ENCODE measurements at places on chromosomes 3 and 15.

- no peak for DNase-seq
Observed at GRCh38 chr3:69300296-69300695, 85.6 kb downstream of the FRMD4B start.

GRCh38 chr3:165466856-165467255 is 270.7 kb upstream of the SLITRK3 start:
- DNase-seq = no peak

GRCh38 chr3:36905545-36905944 is 39.3 kb downstream of the TRANK1 start:
- no peak for DNase-seq

GRCh38 chr3:127073941-127074820 is 91.3 kb downstream of the PLXNA1 start:
- DNase-seq = no peak

- no peak for DNase-seq
Observed at GRCh38 chr3:45567730-45568172, 26.8 kb upstream of the LIMD1 start.

DNA sequence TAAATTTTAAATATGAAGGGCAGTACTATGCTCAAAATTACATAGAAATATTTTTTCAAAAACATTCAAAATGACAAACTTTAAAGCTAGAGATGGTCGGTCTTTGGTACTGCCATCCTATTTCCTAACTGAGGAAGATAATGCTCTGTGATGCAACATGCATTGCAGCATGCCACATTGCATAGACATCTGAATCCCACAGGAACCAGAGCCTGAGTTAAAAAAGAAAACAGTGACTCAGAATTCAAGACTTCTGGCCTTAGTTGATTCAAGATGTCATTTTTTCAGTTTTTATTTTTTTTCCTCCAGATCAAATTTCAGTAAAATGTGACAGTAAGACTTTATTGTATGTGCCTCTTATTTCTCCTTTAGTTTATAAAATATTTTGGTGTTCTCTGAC is 33.1 kb downstream of the TP63 start:
- DNase-seq = no peak

- no peak for DNase-seq
Observed at GRCh38 chr3:9514956-9515355, 38.7 kb downstream of the LHFPL4 start.

- no peak for DNase-seq
Observed at GRCh38 chr3:195057716-195058115, 213.2 kb downstream of the XXYLT1 start.

DNA sequence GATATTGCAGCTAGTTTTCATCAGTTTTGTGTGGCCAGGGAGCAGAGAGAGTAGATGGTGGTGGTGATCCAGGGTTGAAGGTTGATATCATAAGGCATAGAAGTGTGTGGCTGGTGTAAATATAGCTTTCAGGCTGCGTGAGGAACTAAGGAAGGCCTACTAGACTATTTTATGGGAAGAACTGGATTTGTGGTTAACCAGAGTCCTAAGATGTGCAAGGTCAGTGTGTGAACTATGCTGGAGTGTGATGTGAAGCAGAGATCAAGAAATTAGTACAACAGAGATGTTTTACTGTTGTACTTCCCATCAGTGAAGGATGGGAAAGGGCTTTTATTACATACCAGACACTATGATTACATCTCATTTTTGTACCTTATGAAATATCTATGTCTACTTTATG is 41.5 kb downstream of the MAPK6 start:
- DNase-seq = no peak

GRCh38 chr15:49688135-49688790 is 67.4 kb downstream of the DTWD1 start:
- DNase-seq = no peak

DNA sequence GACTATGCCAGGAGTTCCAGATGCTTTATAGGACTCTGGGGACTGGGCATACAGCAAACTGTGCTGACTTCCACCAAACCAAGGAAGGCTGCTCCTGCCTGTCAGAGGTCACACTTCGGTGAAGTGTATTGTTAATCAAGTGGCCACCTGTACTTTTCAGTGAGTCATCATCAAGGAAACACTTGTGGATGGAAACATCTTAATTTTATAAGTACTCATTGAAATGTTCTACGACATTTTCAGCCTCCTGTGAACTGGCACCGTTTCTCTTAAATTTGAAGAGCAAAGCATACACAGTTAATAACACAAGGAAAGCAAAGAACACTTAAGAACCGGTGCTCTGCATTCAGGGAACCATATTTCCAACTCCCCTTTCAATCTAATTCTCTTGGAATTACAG is 801.7 kb upstream of the DPPA4 start:
- DNase-seq = no peak

DNA sequence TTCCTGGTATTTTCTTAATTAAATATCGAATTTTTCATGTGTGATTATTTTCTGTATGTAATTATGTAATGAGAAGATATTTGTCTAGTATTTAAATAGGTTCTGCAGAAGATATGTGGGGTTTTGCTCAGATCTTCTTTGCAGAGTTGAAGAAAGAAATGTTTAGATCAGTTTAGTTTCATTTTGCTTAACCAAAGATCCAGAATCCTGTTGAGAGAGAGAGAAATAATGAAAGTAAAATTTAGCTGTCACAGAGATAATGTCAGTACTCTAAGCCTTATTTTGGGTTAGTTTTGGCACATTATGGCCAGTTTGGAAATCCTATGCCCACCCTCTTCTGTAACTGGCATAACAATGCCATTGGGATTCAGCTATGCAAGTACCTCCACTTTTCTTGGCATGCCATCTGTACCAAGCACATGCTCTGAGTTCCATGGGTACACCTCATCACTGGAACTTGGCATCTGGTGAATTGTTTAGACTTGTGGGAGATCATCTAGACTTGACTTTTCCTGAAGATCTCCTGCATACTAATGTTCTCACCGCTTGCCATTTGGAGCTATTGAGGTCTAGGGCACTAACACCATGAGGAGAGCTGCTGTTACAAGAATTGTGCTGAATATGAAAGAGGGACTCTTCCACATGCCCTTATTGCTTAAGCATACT is 30.9 kb downstream of the PLSCR1 start:
- no peak for DNase-seq

Measured in GM23338 (cell line).